CD4-positive, alpha-beta T cell (primary cell): ENCODE measurements at places on chromosomes 6 and 20. TPM values are rescaled to one million over a fixed set of nuclear protein-coding genes. Genes with fewer than 3 reads are reported as not detected.

- no peak overlapping the region for H3K27ac ChIP-seq
- no peaks in the 10 kb centered on the region for H3K27me3 ChIP-seq
- no peak for DNase-seq
- no peaks in the 10 kb centered on the region for H3K4me1 ChIP-seq
- H3K36me3 ChIP-seq = no peaks in the 10 kb centered on the region
These were observed 130.2 kb upstream of the SSTR4 start for GRCh38 chr20:22904905-22905304.

GRCh38 chr6:151254451-151255081 is 14.8 kb downstream of the AKAP12 start:
- no peaks in the 10 kb centered on the region for H3K27me3 ChIP-seq
- no peaks in the 10 kb centered on the region for H3K36me3 ChIP-seq
- no peak overlapping the region for H3K4me3 ChIP-seq
- no peak for DNase-seq

DNA sequence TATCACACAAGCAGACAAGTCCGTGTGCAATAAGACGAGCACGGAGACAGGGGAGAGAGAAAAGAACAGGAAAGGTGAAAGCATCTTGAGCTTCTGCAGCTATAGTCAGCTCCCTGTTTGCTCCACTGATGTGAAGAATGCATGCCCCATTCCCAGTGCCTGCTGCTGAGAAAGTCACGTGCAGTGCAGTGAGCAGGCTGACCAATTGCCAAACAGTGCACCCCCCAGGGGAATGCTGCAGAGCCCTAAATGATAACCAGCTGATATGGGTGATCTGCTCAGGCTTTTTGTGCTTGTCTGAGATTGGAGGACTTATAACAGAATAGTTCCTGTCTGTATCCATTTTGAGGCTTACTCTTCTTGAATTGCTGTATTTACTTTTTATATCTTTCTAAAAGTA is 121.5 kb downstream of the PACRG start:
- DNase-seq = no peak
- H3K27me3 ChIP-seq = no peaks in the 10 kb centered on the region
- H3K4me3 ChIP-seq = no peak overlapping the region
- no peaks in the 10 kb centered on the region for H3K36me3 ChIP-seq
- H3K4me1 ChIP-seq = no peaks in the 10 kb centered on the region
- no peak overlapping the region for H3K27ac ChIP-seq

DNA sequence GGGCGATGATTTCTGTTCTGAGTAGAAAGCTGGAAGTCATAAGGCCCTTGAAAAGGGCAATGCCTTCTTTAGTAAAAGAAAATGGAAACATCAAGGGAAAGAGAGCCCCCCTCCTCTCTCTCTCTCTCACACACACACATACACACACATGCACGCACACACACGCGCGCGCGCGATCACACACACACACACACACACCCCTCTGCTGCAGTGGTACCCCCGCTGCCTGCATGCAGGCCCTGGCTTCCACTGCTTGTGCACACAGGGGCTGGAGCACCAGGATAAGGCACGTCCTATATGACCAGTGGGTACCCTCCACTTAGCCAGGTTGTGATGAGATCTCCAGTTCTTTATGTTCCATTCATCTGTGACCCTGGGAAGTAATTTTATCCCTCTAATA is 300.9 kb downstream of the SLC35F1 start:
- no peaks in the 10 kb centered on the region for H3K36me3 ChIP-seq
- H3K4me1 ChIP-seq = no peaks in the 10 kb centered on the region
- no peak overlapping the region for H3K4me3 ChIP-seq
- no peaks in the 10 kb centered on the region for H3K27me3 ChIP-seq
- no peak overlapping the region for H3K27ac ChIP-seq

DNA sequence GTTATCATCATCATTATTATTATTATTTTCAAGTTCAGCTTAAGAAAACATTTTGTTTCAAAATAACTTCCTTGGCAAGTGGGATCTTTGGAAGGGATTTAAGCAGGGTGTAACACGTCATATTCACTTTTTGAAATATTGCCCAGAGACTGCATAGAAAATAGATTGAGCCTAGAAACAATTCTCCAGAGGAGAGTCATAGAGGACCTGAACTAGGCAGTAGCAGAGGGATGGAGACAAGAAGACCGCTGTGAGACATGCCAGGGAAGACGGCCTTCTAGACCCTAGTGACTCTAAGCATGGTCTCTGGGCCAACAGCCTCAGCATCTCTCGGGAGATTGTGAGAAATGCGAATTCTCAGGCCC is 55.5 kb downstream of the EDN1 start:
- DNase-seq = no peak
- no peaks in the 10 kb centered on the region for H3K36me3 ChIP-seq
- no peak overlapping the region for H3K27ac ChIP-seq
- H3K27me3 ChIP-seq = peaks cover 3% of the 10 kb centered on the region
- no peaks in the 10 kb centered on the region for H3K4me1 ChIP-seq
- H3K4me3 ChIP-seq = no peak overlapping the region

DNA sequence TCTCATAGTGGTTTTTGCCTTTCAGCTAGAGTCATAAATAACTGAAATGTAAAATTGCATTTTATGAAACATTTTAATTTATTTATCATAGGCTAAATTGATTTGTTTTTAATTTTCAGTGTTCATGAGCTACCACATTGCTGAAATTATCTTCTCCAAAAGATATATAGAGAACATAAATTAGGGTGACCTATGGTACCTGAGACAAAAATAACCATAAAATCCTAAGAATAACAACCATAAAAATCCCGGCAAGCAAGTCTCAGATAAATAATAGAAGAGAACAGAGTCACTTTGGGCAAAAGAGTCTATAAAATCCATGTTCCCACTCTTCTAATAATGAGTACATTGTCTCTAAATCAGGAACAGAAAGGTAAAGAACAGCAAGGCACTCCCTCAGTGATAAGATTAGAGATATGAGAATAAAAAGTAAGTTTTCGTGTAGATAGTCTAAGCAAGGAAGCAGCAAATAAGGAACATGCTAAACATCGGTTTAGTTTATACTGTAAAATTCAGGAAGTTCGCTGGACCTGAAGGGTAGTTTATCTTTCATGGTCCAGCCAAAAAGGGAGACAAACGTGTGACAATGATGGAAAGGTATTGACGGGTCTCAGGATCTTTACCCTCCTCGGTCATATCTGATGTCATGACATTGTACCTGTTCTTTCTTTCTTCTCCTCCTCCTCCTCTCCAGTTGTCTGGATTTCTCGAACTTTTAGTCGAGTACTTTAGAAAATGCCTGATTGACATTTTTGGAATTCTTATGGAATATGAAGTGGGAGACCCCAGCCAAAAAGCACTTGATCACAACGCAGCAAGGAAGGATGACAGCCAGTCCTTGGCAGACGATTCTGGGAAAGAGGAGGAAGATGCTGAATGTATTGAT is 117.6 kb downstream of the TMEM242 start:
- H3K4me1 ChIP-seq = no peaks in the 10 kb centered on the region
- no peak overlapping the region for H3K27ac ChIP-seq
- H3K4me3 ChIP-seq = no peak overlapping the region
- no peaks in the 10 kb centered on the region for H3K27me3 ChIP-seq
- peaks cover 62% of the 10 kb centered on the region for H3K36me3 ChIP-seq

DNA sequence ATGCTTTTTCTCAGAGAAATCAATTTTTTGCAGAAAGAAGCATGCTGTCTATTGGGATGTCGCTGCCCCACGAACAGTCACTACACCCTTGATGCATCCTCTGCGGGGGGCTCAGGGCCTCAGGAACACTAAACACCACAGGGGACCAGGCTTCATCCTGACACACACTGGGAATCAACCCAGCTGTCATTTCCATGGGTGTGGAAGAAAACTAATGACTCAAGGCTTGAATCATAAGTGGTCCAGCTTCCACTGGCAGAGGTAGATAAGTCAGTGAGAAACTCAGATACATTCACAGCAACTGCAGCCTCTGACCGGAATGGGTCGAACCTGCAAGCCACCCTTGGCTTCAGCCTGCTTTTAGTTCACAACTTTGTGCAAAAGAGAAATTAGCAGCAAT is 81.3 kb upstream of the SPTLC3 start:
- DNase-seq = no peak
- no peaks in the 10 kb centered on the region for H3K36me3 ChIP-seq
- no peak overlapping the region for H3K27ac ChIP-seq
- H3K4me1 ChIP-seq = no peaks in the 10 kb centered on the region
- H3K4me3 ChIP-seq = no peak overlapping the region

- no peak overlapping the region for H3K27ac ChIP-seq
- H3K36me3 ChIP-seq = no peaks in the 10 kb centered on the region
- no peak overlapping the region for H3K4me3 ChIP-seq
- no peak for DNase-seq
These were observed 14.2 kb downstream of the EBF4 start for GRCh38 chr20:2706688-2707352.

DNA sequence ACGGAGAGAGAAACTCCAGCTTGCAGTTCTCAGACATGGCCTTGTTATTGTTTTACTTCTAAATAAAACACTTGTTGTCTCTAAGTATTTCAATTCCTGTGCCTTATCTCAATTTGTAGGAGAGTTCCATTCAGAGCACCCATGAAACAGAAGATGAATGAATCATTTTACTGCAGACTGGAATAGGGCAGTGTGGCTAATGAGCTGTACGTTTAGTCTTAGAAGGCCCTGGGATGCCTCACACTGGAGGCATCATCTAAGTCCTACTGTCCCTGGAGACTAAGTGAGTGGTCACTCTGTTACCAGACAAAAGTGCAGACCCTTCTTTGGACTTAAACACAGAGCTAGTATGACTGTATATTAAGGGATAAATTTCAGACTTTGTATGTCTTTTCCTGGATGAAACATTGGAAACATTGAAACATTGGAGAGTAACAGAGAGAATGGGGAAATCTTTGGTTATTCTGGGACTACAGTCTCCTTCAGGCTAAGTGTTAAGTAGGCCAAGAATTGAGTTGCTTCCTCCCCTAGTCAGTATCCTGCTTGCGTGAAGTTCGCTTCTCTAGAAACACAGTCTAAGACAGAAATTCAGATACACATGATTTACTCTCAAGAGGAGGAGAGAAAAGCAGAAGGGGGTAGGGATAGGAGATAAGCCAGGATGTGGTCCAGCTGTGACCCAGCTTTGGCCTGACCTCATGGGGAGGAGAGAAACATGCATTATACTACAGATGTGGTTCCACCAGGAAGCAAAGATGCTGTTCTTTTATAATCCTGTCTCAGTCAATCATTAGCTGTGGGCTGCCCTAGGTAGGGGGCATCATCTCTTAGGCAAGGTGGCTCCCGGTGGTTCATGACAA is 167.4 kb upstream of the BMP2 start:
- no peaks in the 10 kb centered on the region for H3K36me3 ChIP-seq
- H3K4me1 ChIP-seq = no peaks in the 10 kb centered on the region
- no peaks in the 10 kb centered on the region for H3K27me3 ChIP-seq
- H3K4me3 ChIP-seq = no peak overlapping the region
- H3K27ac ChIP-seq = no peak overlapping the region

DNA sequence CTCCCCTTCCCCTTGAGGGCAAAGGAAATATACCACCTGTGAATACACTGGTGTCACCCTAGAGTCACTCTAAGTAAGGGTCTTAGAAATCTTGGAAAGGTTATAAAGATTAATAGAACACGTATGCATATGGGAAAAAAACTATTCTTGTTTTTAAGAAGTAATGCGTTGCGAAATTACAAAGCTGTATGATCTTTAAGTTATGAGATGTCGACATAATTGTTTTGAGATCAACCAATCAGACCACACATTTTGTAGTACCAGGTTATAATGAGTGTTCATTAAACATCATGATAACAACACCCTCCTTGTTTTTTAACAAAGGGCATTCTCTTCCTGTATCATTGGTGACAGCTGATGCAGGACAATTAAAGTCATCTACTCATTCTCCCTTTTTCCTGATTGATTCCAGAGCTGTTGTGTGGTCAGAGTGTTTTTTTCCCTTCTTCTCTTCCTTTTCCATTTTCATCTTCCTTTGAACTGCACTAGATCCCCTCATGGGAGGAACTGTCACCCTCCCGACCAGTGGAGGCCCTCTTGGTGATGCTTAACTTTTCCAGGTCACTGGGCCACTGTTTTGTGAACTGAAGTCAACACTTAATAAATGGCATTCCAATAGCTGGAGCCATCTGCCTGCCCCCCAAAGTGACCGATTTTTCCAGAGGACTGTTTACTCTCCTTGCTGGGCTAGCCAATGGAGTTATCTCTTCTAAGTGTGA is 37.0 kb downstream of the PRDM1 start:
- no peak overlapping the region for H3K27ac ChIP-seq
- H3K27me3 ChIP-seq = no peaks in the 10 kb centered on the region
- H3K36me3 ChIP-seq = no peaks in the 10 kb centered on the region
- no peak for DNase-seq
- peaks cover 24% of the 10 kb centered on the region for H3K4me1 ChIP-seq
- no peak overlapping the region for H3K4me3 ChIP-seq

The METTL24 gene
- not detected for total RNA-seq

The GNRH2 gene
- not detected for total RNA-seq

The WFDC5 gene
- not detected for total RNA-seq

The FBXL4 gene
- total RNA-seq = 6.9 TPM

The DCDC2 gene
- 0.05 TPM for total RNA-seq

The MAP7 gene
- total RNA-seq = 0.49 TPM

The LKAAEAR1 gene
- 0.30 TPM for total RNA-seq

The SOX18 gene
- total RNA-seq = not detected

The SOBP gene
- total RNA-seq = 0.05 TPM

The POM121L2 gene
- total RNA-seq = not detected

The LY6G6C gene
- total RNA-seq = not detected
